Right atrium auricular region (tissue), 2 donors: ENCODE measurements at places on chromosomes 5 and 9. TPM values are rescaled to one million over a fixed set of nuclear protein-coding genes. Genes with fewer than 3 reads are reported as not detected.

IFNA13 gene
- total RNA-seq, result not detected

PSAT1 gene
- 0.31 TPM for total RNA-seq

POU4F3 gene
- total RNA-seq, result not detected

DNA sequence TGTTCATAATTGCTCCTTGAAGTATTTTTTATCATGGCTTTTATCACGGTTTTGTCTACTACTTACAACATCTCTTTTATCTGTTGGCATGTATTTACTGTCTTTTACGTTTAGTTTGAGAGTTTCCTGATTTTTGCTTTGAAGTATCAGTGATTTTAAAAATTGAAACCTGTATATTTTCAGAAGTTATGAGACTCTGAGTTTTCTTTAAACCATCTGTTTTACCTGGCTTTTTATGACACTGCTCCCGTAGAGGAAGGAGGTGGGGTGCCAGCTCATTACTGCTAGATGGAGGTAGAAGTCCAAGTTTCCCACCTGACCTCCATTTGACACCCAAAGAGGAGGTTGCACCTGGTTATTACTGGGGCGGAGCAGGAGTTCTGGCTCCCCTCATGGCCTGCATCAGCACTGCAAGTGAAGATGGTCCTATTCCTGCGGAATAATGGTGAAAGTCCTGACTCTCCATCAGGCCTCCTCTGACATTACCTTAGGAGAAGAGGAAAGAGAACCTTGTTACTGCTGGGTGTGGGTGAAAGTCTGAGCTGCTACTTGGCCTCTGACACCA is 10.0 kb upstream of the ZNF131 start:
- DNase-seq, result no peak

DNA sequence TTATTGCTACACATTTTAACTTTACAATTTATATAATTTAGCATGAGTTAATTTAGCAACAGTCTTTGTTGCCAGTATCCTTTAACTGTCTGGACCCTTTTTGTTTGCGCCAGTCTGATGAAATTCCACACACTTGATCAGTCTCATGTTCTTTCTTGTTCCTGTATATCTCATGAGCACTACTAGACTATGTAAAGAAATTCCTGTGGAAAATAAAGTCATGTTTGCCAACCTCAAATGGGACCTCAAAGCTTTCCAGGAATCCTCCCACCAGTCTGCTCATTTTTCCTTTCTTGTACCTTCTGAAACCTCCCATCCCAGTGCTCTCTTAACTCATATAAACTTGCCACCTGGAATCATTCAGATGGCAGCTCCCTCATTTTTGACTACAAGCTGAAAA is 8.0 kb downstream of the DMXL1 start:
- no peak for DNase-seq

- no peak for DNase-seq
Measured at GRCh38 chr5:5116956-5117355, 23.2 kb upstream of the ADAMTS16 start.

UBE2QL1 gene
- total RNA-seq, result 10.8 TPM

TAF11L5 gene
- total RNA-seq, result not detected

DNA sequence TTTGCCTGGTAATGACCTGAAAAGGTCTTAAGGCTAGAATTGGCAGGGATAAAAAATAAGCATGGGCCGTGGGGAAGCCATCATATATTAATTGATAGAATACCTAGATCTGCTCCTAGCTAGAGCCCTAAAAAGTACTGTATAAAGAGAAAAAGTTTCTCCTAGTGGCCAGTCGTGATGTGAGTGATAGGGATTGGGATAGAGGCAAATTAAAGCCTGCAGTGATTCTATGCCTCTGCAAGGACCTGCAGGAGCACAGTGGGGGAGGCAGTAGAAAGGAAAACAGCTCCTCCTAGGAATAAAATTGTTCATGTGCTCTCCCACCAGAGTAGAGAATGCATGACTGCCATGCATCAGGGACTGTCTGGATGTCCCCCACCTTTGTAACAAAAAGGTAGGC is 56.2 kb upstream of the FTMT start:
- DNase-seq, result no peak

GRCh38 chr9:5708414-5708813 is 79.5 kb downstream of the RIC1 start:
- no peak for DNase-seq

DNA sequence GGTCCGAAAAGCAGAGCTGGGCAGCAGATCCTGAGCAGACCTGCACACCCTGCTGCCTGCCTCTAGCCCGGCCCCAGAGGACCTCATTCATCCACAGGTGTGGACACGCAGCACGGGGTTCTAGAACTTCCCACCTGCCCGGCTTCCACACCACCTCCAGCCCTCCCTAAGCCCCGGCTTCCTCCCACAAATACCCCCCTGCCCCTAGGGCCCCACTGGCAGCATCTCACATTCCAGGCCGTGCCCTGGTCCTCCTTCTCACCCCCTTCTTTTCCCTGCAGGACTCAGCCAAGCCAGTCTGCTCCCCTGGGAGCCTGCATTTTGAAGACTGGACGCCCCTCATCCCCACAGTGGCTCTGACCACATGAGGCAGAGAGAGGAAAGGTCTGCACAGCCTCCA is 138.9 kb downstream of the ADAMTS2 start:
- DNase-seq, result no peak

DNA sequence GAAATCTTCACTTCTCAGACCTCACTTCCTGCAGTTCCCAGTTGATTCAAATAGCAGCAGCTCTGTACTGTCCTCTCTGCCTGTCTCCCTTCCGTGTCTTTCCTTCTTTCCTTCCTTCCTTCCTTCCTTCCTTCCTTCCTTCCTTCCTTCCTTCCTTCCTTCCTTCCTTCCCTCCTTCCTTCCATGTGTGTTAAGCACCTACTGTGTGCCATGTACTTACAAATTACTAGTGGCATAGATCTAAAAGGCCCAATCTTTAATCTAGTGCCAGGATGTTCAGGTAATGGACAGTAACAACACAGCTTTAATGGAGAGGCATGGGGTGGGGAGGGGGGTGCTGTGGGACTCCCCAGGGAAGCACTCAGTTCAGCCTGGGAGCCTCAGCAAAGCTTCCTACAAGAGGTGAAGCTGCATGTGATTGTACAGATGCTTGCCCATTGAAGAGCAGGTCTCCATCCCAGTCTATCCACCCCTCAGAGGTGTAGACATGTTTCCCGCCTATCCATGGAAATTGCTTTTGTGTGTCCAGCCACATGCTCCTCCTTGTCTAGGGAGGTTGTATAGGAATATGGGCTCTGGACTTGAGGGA is 106.0 kb downstream of the RGS3 start:
- DNase-seq, result no peak

DNA sequence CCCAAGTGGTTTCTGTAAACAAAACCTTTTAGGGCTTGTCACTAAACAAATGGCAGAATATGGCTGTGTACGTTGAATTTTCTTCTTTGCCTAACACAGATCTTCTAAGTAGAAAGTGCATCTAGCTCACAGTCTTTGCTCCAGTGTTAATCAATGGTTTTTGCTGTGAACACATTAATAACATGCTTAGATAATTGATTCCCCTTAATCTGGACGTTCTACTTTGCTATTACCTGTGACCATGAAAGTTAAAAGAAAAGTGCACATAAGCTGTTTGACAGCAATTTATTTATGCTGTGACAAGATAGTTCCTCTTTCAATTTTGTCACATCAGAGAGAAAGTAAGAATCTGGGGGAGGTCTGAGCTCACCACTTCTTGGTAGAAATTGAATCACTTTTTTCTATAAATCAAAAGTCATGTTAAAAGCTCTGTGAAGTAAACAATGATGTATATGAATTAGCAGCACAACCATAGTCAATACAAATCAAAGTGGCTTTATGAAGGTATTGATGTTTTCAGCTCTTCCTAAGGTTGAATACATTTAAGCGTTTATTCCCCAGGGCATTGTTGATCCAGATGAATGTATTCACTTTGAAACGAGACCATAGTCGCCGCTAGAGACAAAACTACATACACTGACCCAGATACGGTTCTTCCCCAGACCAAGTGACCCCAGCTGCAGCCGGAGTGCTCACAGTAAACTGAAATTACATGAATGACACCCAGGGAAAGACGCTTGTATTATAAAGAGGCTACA is 174.6 kb upstream of the ZNF608 start:
- DNase-seq, result no peak

DNA sequence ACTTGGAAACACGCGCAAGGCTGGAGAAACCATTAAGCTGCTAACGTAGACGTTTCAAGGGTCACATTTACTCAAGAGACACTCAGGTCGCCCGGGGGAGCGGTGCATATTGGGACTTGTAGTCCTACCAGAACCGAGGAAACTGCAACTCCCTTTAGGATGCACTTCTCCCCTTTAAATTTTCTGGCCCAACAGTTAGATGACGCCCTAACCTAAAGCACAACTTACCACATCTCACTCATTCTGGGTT is 384 bp upstream of the DMXL1 start:
- peak; percentile 95 for DNase-seq

GRCh38 chr5:6567835-6568234 is 65.0 kb downstream of the NSUN2 start:
- DNase-seq, result peak; percentile 16

DNA sequence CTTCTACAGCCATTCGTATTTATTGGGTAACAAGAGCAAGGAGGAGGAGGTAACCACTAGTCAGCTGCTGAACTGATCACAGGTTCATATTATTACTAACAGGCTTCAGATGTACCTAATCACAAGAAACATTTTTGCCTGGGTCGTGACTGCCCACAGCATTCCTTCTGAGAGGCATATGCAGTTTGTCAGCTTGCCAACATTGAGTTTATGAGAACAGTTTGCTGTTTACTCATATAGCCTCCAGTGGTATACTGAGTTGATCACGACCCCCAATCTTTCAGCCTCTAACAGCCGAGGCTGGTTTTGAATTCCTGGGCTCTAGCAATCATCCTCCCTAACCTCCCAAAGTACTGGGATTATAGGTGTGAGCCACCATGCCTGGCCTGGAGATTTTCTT is 693.6 kb downstream of the TLE1 start:
- DNase-seq, result no peak

FAM151B gene
- 1.9 TPM for total RNA-seq

- no peak for DNase-seq
Measured at GRCh38 chr9:128121924-128122808, 5.4 kb downstream of the PTGES2 start.

GRCh38 chr9:23153058-23153457 is 673.0 kb downstream of the ELAVL2 start:
- DNase-seq, result no peak

STOM gene
- total RNA-seq, result 173 TPM

DNA sequence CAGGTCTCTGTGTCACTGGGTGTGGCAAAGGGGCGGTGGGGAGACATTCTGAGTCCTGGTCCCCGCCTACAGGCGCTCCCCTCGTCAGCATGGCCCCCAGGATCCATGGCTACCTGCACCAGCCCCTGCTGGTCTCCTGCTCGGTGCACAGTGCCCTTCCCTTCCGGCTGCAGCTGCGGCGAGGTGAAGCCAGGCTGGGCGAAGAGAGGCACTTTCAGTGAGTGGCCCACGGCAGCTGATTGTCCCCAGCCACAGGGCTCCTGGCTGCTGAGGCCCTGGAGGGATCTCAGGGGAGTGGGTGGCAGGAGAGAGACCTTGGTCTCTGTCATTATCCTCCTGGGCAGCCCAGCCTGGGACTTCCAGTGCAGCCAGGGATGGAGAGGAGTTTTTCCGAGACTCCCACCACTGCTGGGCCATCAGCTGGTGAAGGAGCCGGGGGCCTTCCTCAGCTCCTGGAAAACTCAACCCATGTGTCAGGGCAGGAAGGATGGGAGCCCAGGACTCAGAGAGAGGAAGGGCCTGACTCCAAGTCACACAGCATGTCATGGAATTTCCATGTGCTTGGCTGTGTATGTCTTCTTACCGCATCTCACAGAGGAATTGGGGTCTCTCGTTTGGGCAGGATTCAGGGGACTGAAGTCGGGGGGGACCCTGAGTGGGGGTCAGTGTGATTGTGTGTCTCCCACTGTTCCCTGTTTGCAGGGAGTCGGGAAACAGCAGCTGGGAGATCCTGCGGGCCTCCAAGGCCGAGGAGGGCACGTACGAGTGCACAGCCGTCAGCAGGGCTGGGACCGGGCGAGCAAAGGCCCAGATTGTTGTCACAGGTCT is 37.4 kb downstream of the HMCN2 start:
- DNase-seq, result no peak

OR1Q1 gene
- total RNA-seq, result not detected

DNA sequence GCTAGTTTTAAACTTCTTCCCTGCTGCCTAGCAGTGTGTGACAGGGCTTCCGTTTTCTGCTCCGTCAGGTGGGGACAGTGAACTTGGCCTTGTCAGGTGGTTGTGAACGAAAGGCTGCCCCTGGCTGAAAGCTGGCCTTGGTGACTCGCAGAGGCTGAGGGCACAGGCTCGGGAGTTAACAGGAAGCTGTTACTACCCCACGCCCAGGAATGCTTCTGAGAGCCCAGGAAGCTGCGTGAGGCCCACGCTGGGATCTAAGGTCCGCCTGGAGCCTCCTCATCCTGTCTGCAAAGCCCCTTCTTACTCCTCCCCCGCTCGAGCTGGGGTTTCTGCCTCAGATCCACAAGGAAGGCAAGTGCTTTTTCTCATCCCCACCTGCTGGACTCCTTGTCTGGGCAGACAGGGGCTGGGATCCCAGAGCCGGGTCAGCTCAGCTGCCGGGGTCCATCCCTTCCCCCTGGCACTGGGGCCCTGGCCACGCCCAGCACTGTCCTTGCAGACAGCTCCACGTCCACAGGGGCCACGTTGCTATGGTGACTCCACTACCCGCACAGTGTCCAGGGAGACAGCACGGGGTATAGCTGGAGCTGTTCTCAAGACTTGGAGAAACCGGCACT is 124.7 kb upstream of the TBC1D2 start:
- no peak for DNase-seq

DNA sequence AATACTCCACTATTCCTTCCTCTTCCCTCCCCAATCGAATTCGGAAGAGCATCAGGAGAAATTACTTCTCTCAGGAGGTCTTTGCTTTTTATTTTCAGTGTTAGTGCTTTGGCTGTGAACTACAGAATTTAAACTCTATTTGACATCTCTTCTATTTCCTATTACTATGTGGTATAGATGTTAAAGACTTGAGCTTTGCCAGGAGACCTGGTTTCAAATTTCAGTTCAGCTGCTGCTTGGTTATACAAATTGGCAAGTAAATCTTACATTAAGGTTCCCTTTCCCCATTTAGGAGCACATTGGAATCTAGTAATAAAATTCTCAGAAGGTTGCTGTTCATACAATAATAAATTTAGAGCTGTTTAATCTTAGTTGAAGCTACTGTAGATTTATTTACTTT is 13.1 kb downstream of the UHRF2 start:
- DNase-seq, result no peak

GRCh38 chr9:126384926-126385325 is 58.3 kb downstream of the MVB12B start:
- no peak for DNase-seq

DNA sequence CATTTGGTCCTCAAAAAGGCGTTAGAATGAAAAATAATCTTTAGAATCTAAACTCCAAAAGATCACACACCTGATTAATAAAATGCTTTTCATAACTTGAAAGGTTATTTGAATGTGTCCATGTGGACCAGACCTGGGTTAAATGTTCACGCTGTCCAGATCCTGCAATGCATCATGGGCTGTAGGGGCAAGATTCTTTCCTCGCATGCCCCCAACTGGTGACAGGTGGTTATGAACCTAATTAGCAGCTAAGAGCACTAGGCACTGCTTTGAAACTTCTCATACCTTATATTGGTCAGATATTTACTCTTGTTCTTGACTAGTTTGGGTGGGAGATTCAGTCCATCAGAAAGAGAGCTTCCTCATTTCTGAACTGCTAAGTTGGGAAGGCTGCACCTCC is 19.3 kb upstream of the PIP5K1B start:
- DNase-seq, result no peak

GARIN3 gene
- total RNA-seq, result not detected

GRCh38 chr9:14347406-14348122 is 33.6 kb upstream of the NFIB start:
- DNase-seq, result no peak

- no peak for DNase-seq
Measured at GRCh38 chr5:59326596-59326995, 566.9 kb downstream of the PDE4D start.

- no peak for DNase-seq
Measured at GRCh38 chr5:58330781-58331180, 129.1 kb downstream of the PLK2 start.
